ENCODE measurements at places on chromosomes 16 and 17.

- no peak for DNase-seq
Observed at GRCh38 chr16:69520800-69521602, 44.8 kb upstream of the NFAT5 start.

DNA sequence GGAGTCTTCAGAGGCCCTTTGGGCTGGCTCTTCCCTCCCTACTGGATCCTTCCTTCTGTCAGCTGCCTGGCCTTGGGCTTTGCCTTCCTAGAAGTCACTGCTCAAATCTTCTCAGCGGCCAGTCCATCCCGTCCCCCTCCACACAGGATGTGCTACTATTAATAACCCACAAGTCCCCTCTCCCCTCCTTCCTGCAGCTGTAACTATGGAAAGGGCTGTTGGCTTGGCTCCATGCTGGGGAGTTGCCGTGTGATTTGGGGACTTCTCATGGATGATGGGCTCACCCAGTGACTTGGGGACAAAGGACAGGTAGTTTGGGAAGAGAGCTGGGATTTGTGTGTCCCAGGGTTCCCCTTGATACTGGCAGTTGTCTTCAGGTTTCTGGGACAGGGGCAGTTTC, 19.4 kb downstream of the TMEM94 start:
- no peak for DNase-seq

GRCh38 chr17:78933959-78934568, 8.9 kb upstream of the TIMP2 start:
- DNase-seq, result no peak

GRCh38 chr16:11405331-11406176, 60.3 kb downstream of the RMI2 start:
- peak; percentile 48 for DNase-seq

- DNase-seq, result no peak
Observed at GRCh38 chr16:47198180-47198575, 54.4 kb upstream of the NETO2 start.

- no peak for DNase-seq
Observed at GRCh38 chr17:55722742-55723487, at the start of gene TMEM100. TSS of gene TMEM100 (minus strand) at chr17:55722864. CDS start at chr17:55721070, 1,794 bp downstream.

DNA sequence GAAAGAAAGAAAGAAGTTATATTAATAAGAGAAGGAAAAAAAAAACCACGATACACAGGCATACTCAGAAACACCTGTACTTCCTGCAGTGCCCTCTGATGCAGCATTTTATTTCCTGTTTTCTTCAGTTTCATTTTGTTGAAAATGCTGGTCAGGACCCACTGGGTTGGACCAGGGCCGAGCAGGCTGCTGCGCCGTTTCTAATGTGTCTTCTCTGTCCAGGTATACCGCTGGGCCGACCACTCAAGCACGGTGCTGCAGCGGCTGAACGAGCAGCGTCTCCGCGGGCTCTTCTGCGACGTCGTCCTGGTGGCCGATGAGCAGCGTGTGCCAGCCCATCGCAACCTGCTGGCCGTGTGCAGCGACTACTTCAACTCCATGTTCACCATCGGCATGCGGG, 8.3 kb downstream of the KLHL36 start:
- DNase-seq, result no peak

DNA sequence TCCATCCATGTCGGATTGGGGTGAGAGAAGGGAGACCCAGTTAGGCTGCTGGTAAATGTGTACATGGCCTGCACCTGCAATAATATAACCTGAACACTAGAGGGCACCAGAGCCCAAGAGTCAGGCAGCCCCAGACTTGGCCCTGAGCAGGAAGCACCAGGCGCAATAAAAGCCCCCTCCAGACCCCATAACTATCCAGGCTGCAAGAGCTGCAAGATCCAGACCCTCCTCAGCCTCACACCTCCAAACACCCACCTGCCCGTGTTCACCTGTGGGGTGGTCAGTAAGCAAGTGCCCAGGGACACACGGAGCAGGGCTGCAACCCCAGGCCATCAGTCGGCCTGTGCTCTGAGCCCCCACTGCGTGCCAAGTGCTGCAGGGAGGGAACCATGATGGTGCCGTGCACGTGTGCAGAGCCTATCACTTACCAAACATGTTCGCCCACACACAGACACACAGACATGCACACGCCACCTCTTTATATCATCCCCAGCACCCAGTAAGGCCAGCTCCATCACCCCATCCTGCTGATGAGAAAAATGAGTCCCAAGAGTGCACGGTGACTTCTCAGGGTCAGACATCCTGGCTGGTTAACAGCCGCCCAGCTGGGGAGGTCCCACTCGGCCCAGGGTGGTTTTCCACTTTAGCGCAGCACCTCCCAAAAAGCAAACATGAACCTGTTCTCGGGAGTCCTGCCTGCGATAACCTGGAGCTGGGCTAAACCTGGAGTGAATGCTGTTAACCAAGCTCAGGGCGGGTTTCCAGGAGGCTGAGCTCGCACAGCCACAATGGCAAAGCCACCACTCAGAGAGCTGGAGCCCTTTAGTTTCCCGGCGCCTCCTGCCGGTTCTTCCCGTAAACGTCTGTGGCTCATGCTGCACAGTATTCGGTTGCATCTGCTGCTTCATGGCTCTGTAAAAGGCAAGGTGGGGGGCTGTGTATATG, 439.8 kb downstream of the SOX9 start:
- peak; percentile 30 for DNase-seq

GRCh38 chr17:55478971-55479370, 32.3 kb downstream of the SMIM36 start:
- DNase-seq, result no peak

GRCh38 chr16:11310997-11311561, 29.9 kb upstream of the PRM1 start:
- no peak for DNase-seq

DNA sequence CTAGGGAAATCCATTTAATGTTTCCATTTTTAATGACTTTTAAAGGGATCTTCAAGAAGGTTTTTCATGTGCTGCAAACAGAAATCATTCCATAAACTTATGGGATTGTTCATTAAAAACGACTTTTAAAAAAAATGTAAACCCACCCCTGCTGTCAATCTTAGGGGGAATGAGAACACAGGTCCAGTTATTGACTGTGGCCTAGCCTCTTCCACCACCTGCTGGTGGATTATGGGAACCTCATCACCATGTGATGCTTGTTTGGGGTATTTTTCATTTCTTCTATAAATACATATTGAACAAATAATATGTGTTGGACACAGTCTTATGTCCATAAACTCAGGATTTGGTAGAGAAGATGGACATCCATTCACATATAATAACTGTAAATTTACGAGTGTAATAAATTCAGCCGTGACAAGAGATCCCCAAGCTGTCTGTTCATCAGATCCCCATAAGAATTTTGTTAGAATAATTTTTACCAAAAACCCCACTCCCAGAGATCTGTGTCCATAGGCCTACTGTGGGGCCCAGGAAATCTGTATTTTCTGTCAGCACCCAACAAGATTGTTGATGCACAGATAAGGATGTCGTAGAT, 42.0 kb upstream of the TMC5 start:
- DNase-seq, result peak; percentile 1

DNA sequence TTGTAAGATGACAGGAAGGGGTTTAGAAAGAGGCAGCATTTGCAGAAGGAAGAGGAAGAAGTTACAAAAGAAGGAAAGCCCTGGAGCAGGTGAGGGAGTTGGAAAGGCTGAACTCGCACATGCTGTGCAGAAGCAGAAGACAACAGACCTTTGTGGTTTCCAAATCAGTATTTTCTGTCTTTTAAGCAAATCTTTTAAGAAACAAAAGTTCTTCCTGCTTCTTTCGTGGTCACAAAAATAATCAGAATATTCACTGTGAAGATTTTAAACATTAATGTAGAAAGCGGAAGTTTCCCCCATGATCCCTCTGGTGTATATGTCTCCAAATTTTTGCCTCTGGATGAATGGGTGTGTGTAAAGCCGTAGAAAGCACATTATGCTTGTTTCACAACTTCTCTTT, 25.8 kb downstream of the ZNRF1 start:
- no peak for DNase-seq

DNA sequence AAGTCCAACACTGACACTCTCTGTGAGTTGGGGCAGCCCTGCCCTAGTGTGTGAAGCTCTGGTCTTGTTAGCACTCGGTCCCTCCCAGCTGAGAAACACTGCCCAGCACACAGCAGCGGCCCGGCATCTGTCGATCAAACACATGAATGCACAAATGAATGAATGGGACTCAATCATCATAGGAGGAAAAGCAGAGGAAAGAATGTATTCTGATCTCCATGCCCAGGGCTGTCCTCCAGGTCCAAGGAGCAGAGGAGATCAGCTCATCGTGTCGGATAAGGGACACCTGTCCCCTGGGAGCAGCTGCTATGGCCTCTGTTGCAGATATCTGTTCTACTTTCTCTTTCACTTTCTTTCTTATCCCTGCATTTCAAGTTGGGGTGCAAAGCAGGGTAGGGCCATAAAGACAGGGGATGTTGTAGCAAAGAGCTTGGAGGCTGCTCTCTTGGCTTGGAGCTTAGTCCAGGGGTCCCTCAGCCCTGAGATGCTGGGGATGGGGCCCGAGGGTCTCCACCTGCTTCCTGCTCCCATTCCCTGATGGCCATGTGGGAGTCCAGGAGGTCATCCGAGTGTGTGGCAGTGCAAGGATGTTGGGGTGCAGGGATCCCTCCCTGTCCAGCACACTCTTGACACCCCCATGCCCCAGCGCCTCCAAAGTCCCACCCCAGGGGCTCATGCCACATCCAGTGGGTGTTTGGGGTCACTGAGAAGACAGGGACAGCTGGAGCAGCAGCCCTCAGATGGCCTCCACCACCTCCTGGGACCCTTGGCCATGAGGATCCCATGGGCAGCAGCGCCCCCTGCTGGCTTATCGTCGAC, 88.2 kb downstream of the IRF8 start:
- DNase-seq, result peak; percentile 37

DNA sequence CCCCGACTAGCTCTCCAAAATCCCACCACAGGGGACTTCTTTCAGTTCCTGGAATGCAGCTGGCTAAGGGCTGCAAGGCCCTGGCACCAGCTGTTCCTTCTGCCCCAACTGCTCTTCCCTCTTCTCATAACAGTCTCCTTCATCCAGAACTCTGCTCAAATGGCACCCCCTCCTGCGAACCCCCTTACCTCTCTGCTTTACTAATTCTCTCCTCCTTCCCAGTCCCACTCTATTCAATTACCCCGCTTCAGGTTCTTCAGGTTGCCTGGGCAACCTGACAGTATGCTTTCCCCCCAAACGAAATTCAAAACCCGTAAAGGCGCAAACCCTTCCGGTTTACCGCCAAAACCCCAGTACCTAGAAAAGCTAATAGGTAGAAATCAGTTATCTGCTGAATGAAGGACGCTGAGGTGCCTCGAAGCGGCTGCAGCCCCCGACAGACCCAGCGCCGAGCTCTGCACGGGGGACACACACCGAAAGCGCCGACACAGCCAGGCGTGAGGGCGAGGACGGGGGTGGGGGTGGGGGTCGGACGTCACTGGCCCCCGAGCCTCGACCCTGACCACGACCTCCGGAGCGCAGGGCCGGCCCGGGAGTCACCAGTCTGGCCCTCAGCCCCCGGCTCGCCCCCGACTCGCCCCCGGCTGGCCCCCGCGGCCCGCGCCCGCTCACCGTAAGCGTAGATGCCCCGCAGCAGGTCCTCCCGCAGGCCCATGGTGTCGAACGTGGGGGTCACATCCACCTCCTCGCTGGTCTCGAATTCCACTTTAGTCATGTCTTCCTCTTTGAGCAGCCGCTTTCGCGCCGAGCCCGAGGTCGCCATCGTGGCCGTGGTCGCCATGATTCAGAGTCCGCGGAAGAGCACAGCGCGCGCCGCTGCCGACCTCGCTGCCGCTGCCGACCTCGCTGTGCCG, 550 bp downstream of the EIF4A3 start:
- DNase-seq, result no peak

DNA sequence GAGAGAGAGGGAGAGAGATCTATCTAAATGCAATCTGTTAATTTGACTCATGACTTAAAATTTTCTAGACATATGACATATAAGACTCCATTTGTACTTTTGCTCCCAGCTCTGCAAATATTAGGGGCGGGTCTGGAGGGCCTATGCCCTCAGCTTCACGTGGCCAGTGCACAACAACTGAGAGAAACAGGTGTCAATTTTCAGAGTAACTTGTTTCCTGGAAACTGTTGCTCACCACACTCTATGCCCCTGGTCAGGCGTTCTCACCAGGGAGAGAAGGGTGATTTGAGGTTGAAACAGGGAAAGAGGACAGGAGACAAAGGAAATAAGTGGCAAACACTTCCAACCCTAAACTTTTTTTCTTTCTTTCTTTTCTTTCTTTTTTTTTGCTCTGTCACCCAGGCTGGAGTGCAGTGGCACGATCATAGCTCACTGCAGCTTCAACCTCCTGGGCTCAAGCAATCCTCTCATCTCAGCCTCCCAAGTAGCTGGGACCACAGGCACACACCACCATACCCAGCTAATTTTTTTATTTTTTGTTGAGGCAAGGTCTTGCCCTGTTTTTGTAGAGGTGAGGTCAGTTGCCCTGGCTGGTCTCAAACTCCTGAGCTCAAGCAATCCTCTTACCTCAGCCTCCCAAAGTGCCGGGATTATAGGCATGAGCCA, 270.0 kb downstream of the SLC39A11 start:
- DNase-seq, result no peak

- no peak for DNase-seq
Observed at GRCh38 chr16:69486724-69487123, 62.3 kb downstream of the CYB5B start.

GRCh38 chr16:77868052-77868451, 79.7 kb downstream of the VAT1L start:
- DNase-seq, result no peak

- peak; percentile 48 for DNase-seq
Observed at GRCh38 chr17:40615068-40615840, 32.4 kb downstream of the SMARCE1 start.

GRCh38 chr16:1119766-1120576, 23.9 kb upstream of the C1QTNF8 start:
- no peak for DNase-seq

- DNase-seq, result no peak
Observed at GRCh38 chr17:74464730-74465377, 1.6 kb upstream of the CD300A start.

GRCh38 chr16:12781777-12782176, 21.9 kb downstream of the CPPED1 start:
- DNase-seq, result no peak

GRCh38 chr16:27719106-27719445, 169.1 kb downstream of the KATNIP start:
- DNase-seq, result no peak

DNA sequence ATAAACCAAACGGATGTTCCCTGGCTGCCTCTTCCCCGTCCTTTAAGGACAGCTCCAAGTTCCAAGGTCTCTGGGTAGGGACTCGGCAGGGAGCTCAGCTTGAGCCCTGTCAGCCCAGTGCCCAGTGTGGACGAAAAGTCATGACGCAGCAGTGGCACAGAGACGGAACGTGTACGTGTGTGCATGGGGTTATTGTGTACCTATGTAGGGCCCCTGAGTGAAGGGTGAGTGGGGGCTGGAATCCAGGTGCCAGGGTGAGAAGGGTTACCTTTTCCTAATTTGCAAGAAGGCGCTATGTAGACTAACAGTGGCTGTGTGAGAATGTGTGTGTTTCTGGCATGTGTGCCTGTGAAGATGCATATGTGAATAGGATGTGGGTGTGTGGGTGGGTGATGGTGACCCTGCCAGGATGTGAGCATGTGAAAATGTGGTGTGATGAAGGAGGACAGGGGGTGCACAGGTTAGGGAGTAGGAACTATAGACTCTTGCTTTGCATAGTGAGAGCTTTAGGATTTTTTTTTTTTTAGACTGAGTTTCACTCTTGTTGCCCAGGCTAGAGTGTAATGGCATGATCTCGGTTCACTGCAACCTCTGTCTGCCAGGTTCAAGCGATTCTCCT, 6.0 kb downstream of the SCN4A start:
- no peak for DNase-seq

GRCh38 chr17:8186446-8186786, 3.6 kb downstream of the BORCS6 start:
- DNase-seq, result no peak

Data from activated CD4-positive, alpha-beta T cell treated with anti-CD3 and anti-CD28 coated beads, Interleukin-2, amount 50 U/mL, for 1 hour (primary cell).